ENCODE measurements at places on chromosomes 5 and 9.

DNA sequence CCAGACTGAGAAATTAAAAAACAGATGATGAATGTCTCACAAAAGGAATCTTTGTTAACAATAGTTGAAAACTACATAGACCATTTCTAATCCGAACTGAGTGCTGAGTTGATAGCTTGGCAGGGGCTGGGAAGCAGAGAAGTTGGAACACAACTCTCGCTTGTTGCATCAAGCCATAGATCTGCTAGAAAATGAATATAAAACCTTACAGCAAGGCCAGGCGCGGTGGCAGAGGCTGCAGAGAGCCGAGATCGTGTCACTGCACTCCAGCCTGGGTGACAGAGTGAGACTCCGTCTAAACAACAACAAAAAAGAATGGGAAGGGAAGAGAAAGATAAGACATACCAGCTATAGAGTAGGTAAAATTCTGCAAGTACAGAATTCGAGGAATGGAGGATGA lies 28.0 kb upstream of the SPZ1 start:
- DNase-seq = no peak

- no peak for DNase-seq
Observed at GRCh38 chr9:31556667-31557463, 827.6 kb upstream of the ACO1 start.

DNA sequence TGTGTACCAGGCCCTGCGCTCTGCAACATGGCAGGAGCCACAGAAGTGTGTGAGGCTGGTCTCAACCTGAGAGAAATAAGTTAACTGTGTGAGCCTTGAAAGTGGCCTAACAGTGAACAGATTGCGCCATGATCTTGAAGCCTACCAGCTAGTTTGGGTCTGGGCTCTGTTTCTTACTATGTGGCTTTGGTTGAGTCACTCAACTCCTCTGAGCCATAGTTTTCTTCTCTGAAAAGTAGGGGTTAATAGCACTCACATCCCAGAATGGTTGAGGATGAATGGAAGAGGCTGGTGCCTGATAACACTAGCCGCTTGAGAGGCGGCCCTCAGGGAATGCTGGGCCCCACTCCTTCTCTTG lies 121.5 kb downstream of the RGS3 start:
- DNase-seq = no peak

DNA sequence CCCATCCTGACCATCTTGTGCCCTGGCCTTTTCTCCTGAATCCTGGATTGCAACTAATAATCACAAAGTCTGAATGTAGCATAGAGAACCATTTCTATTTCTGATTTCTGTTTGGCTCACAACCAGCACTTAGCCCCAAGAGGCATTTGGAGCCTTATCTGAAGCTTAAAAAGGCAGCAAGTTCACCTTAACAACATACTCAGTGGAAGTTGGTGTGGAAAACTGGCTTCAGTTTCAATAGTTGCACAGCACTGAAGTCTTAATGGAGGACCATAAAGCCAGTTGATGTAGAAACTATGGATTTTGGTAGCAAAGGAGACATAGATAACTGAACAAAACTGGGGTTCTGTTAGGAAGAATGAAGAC lies 574.1 kb downstream of the PSAT1 start:
- no peak for DNase-seq

GRCh38 chr5:175384724-175385552 lies 59.0 kb downstream of the DRD1 start:
- DNase-seq = no peak

GRCh38 chr9:109478665-109479380 lies 19.3 kb downstream of the PTPN3 start:
- DNase-seq = no peak

DNA sequence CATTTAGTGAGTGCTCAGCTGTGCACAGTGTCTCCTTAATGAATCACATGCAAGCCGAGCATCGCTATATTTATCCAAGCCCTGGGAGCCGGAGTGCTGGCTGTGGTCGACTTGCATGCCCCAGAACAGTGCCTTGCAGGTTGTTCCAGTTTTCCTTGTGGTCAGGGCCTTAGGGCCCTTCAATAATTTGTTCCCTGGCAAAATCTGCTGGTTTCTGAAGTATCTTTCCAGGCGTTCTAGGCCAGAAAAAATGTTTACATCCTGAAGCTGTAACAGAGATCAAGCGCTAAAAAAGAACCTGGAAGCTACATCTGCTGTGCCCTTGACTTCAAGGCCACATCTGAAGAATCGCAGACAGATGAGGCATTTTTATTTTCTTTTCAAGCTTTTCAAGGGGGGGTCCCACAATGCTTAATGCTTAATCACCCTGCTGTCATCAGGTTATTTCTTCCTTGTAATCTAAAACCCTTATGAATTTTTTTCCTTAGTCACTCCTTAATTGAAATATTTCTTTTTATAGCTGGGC lies 105.8 kb downstream of the DOCK2 start:
- no peak for DNase-seq

DNA sequence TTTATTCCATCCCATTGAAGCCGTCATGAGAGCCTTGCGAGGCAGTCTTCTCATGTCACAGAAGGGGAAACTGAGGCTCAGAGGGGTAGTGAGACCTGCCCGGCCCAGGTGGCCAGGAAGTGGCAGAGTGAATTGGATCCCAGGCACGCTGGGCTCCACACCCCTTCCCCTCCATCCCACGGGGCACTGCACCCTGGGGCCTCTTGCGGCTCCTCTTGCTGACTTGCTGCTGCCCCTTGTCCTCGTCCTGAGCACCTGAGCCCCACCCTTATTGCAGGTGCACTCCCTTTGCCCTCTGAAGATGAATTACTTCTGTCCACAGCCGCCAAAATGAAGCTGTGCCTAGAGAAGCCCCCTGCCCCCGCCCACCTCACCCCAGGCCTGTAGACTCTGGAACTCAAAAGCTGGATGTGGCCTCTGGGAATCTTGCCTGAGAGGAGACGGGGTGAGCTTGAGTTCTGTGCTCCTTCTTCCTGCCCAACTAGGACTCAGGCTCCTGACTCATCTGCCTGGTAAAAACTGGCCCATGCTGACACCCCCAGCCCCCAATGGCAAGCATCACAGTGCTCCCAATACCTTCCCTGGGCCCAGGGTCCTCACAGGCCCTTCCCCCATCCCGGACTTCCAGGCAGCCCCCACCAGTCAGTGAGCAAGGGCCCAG lies 6.4 kb downstream of the NEURL1B start:
- no peak for DNase-seq

DNA sequence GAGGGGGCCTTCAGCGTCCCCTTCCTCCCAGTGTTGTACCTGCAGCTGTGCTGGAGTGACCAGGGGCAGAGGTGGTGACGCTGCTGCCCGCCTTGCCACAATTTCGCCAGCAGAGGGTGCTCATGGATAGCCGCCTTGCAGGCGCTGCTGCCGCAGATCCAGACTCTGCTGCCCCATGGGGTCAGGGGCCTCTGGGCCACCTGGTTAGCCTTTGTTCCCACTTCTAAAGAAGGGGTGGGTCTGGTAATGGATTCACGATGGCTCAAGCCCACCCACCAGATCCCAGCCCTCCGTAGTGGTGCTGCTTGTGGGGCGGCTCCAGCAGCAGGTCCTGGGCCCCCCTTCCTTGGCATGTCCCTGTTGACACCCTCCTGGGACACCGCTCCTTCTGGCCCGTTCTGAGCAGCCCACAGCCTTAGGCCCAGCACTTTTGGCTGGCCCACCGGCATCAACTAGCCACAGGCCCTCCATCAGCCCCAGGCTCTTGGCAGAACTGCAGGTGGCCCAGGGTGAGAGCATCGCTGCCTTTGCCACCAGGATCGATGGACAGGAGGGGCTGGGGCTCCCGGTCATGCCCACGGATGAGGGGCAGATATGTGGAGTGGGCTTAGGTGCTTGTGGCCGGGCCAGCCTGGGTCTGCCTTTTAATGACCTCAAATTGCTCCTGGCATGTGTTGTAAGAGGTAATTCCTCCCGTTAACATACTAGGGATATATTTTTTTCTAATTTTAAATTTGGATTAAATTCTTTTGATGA lies 57.2 kb downstream of the COL5A1 start:
- peak; percentile 30 for DNase-seq

DNA sequence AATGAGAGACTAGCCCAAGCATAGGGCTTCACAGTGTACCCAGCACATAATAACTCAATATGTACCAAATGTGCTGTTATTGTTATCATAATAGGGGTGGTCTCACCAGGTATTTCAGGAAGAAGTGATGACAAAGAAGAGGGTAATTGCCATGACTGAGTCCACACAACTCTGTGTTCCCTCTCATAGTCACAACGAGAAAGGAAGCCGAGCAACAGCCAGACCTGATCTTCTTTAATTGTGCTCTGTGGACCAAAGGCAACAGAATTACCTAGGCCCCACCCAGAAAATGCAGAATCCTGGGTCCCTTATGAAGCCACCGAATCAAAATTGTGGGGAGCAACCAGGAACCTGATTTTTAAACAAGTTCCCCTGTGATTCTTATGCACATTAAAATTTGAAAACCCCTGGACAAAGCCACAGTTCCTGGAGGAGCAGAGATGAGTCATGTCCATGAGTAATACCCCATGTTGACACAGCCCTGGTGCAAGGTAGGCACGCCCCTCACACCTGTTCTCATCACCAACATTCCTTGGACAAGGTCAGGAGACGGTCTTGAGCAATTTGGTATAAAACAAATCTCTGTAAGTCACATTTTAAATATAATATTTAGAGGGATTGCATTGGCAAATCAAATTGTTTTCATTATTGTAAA lies 5.2 kb downstream of the FGF1 start:
- no peak for DNase-seq

- no peak for DNase-seq
Observed at GRCh38 chr5:161778796-161779195, 69.1 kb upstream of the GABRA1 start.

DNA sequence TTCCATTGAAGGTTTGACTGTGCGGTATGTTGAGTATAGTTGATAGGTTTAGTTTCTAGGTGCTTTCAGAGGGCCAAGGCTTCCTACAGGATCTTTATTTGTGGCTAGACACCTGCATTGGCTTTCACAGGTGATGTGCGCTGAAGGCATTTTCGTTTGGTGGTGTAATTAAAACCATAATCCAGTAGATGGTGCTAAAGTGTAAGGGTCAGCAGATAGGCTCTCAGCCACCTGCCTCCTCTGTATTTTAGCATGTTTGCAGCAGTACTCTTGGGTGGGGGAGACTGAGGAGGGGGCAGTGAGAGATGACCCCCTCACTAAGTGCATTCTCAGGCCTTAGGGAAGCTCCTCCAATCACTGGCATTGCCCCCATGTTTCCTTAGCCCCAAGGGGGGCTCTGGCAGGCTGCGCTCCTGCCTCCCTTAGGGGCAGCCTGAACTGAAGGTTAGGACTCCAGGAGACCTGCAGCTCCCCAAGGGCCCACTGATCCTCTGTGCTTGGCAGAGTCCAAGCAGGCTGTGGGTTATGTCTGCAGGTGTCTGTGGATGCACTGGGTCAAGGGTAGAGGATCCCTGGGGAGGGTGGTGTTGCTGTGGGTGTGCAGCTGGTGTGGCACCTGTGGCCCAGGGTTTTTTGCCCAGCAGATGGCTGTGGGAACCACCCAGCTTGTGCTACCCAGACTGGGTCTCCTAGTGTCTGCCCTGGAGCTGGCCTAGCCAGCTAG lies 23.4 kb downstream of the CDK20 start:
- DNase-seq = no peak

DNA sequence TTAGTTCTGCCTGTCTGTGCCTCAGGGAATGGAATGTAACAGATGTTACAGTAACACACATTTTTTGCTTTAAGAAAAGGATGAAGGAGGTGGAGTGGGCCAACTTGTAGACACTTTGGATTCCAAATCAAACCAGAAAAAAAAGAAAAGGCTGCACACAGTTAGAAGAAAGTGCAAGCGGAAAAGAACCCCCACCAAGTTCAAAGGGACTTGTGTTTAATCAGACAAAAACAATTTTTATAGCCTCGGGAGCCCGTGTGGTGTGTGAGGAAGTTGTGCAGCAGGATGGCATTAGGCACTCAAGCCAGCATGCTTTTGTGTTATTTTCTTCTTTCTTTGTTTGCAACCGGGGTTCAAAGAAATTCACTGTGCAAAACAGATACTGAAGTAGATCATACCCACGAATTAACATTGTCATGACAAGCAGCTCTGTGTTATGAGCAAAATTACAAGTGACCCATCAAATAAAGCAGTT lies 189.5 kb downstream of the SEMA5A start:
- no peak for DNase-seq

GRCh38 chr9:105026451-105026850 lies 98.5 kb upstream of the ABCA1 start:
- no peak for DNase-seq

GRCh38 chr5:145924849-145925248 lies 11.5 kb upstream of the SH3RF2 start:
- DNase-seq = no peak

DNA sequence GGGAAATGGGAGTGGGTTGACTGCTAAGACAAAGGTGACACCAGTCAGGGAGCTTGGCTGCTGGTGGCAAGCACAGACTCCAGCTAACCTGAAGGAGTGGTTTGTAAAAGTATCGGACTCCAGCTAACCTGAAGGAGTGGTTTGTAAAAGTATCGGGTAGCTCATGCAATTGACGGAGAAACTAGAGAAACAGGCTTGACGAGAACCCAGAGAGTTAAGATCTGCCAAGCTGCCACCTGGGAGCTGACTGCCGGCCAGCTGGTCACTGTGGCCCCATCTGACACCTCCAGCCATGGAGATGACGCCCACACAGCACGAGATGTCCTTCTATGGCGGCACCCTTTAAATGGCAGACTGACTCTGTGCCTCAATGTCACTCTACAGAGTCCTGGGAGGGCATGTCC lies 28.3 kb upstream of the CRB2 start:
- DNase-seq = no peak

DNA sequence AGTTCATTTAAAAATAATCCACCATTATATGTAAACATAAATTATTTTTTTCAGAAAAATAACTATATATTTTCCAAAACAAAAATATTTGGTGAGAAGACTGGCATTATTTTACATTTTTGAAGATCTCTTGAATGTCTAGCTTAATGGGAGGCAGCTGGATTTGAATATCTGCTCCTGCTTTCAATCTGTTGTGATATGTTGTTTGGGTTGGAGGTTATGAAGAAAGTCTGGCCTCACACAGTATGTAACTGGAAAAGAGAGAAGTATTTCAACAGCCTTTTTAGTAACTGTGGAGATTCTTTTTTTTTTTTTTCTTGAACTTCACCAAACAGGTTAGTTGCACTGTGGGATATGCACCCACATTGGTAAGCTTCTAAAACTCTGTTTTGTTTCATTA lies 84.7 kb upstream of the SLIT3 start:
- no peak for DNase-seq

Data from stimulated activated CD4-positive, alpha-beta T cell treated with anti-CD3 and anti-CD28 coated beads, Interleukin-1b, Interleukin-23, amount 100 ng/mL, for 4 hours (primary cell).